Spleen (tissue), 13 donors: ENCODE measurements at places on chromosomes 16 and 17. TPM values are rescaled to one million over a fixed set of nuclear protein-coding genes. Genes with fewer than 3 reads are reported as not detected.
A peak's percentile ranks its signal among the peaks of the same experiment; 100 is the strongest.

The MT4 gene
- not detected for total RNA-seq

The CLEC19A gene
- total RNA-seq, result not detected

The CCP110 gene
- 14.3 TPM for total RNA-seq

GRCh38 chr17:77329741-77330531 is 189.2 kb downstream of the SEC14L1 start:
- no peak overlapping the region for H3K4me3 ChIP-seq
- peak; percentile 77 for DNase-seq
- H3K27ac ChIP-seq, result peak overlapping the region; percentile 88
- no peaks in the 10 kb centered on the region for H3K36me3 ChIP-seq
- H3K27me3 ChIP-seq, result no peaks in the 10 kb centered on the region

- DNase-seq, result peak; percentile 89
- H3K4me3 ChIP-seq, result peak overlapping the region; percentile 45
- H3K36me3 ChIP-seq, result no peaks in the 10 kb centered on the region
- H3K27me3 ChIP-seq, result peaks cover 4% of the 10 kb centered on the region
- H3K4me1 ChIP-seq, result peaks cover 11% of the 10 kb centered on the region
Observed at GRCh38 chr16:58336332-58337089, 41.7 kb upstream of the PRSS54 start.

GRCh38 chr16:35409503-35409902 is 1950.1 kb downstream of the TP53TG3F start:
- H3K27ac ChIP-seq, result no peak overlapping the region
- no peaks in the 10 kb centered on the region for H3K4me1 ChIP-seq
- DNase-seq, result no peak
- no peaks in the 10 kb centered on the region for H3K27me3 ChIP-seq
- H3K36me3 ChIP-seq, result no peaks in the 10 kb centered on the region

DNA sequence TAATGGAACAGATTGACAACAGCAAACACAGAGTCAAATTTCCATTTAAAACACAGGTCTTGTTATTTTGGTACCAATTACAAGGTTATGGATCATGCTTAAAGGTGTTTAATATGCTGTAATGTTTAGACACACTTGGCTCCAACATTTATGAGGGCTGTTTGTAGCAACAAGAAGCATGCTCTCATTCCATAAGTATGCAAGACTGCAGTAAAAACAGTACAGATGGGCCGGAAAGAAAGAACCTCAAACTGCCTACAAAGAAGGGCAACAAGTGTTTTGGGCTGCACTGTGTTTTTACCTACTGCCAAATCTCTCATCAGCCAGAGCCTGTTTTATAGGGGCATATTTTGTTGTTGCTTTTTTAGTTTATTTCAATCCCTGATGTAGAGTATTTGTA is 100.5 kb upstream of the HS3ST3A1 start:
- no peak overlapping the region for H3K27ac ChIP-seq
- no peaks in the 10 kb centered on the region for H3K36me3 ChIP-seq
- H3K4me3 ChIP-seq, result no peak overlapping the region
- H3K4me1 ChIP-seq, result no peaks in the 10 kb centered on the region
- H3K27me3 ChIP-seq, result no peaks in the 10 kb centered on the region

The GRB7 gene
- 1.4 TPM for total RNA-seq

- DNase-seq, result no peak
- no peak overlapping the region for H3K4me3 ChIP-seq
- H3K27ac ChIP-seq, result no peak overlapping the region
- no peaks in the 10 kb centered on the region for H3K4me1 ChIP-seq
- no peaks in the 10 kb centered on the region for H3K36me3 ChIP-seq
- H3K27me3 ChIP-seq, result no peaks in the 10 kb centered on the region
Observed at GRCh38 chr17:18176176-18176575, 7.5 kb upstream of the ALKBH5 start.

GRCh38 chr17:63930951-63931575 is 1.1 kb downstream of the CD79B start:
- no peaks in the 10 kb centered on the region for H3K27me3 ChIP-seq
- peak; percentile 97 for DNase-seq
- H3K4me1 ChIP-seq, result peaks cover 79% of the 10 kb centered on the region
- peak overlapping the region; percentile 71 for H3K4me3 ChIP-seq
- peak overlapping the region; percentile 87 for H3K27ac ChIP-seq
